ENCODE measurements at places on chromosomes 12 and 14.
A peak's percentile ranks its signal among the peaks of the same experiment; 100 is the strongest.

DNA sequence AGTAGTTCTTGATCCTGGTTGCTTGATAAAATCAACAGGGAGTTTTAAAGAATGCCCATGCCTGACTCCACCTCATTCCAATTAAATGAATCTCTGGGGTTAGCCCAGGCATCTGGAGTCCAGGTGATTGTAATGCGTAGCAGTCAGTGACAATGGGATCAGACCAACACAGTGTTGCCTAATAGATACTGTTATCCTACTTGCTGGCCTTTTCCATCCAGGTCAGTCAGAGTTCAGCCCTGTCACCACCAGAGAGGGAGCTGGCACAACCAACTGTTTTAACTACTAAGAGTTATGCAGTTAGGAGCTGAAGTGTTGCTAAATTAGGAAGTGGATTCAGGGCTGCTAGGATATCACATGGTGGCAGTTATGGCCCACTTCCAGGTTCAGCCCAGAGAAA lies 107.1 kb downstream of the GPR135 start:
- DNase-seq, result no peak

DNA sequence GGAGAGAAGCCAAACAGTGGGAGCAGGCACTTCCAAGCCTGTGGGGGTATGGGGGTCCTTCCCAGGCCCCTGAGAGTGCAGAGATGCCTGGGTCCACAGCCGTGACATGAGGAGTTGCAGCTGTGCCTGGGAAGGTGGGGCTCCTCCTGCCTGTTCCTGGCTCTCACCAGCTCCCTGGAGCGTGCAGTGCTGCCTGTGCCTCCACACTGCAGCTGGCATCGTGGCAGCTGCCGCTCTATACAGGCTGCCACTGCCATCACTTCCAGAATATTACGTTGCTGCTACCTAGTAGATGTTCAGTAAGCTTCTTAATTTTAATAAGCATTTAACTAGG lies 223.7 kb downstream of the KCNC2 start:
- no peak for DNase-seq

- no peak for DNase-seq
Observed at GRCh38 chr14:22188318-22188717, 400.7 kb downstream of the DAD1 start.

DNA sequence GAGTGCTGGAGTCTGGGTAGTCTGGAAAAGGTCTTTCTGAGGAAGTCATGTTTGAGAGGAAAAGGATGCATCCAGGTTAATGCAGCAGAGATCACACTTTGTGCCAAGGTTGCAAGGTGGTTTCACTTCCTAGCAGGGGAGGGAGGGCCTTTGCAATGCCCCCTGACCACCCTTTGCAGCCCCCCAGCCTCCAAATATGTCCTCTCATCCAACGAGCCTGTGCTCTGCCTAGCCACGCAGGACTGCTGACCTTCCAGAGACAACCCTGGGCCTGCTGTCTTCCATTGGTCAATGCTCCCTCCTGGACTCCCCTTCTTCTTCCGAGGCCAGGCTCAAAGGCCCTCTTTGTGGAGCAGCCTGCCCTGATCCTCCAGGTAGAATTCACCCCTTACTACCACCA lies 47.3 kb upstream of the TUNAR start:
- no peak for DNase-seq

GRCh38 chr12:54294953-54295566 lies 5.8 kb downstream of the NFE2 start:
- no peak for DNase-seq

DNA sequence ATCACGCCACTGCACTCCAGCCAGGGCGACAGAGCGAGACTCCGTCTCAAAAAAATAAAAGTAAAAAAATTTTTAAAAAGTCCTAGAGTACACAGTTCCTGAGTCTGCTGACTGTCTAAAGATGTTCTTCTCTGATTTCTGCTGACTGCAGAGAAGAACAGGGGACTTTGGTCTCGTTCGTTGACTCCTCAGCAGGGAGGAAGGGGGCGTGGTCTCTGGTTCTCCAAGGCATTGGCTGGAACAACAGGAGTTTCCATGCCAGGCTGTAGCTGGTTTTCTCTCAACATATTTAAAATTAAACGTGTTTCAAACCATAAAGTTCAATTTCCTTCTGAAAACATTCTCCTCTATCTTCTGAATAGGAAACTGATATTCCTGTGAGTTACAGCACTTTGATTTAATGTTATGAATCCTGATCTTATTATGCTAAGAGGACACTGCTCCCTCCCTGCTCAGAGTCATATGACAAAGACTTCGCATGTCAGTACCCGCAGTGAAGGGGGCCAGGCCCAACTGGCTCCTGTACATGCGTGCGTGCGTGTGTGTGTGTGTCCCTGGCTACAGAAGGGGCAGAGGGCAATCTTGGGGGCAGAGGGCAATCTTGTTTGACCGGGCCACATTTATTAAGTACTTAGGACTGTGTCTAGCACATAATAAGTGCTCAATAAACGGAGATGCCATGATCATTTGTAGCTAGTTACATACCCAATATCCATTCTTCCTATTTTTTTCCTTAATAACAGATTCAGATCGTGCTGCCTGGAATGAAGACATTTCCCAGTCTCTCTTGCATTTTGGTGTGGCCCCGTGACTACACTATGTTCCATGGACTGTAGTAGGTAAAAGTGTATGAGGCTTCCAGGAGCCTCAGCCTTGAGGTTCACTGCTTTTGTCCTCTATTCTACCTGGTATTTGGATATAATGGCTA lies 16.5 kb upstream of the HNF1A start:
- no peak for DNase-seq

GRCh38 chr12:34218193-34219045 lies 196.1 kb downstream of the ALG10 start:
- DNase-seq, result peak; percentile 84

GRCh38 chr14:93654599-93654998 lies 133.7 kb downstream of the PRIMA1 start:
- DNase-seq, result no peak

GRCh38 chr12:69168828-69169227 lies 70.5 kb upstream of the CPSF6 start:
- no peak for DNase-seq

DNA sequence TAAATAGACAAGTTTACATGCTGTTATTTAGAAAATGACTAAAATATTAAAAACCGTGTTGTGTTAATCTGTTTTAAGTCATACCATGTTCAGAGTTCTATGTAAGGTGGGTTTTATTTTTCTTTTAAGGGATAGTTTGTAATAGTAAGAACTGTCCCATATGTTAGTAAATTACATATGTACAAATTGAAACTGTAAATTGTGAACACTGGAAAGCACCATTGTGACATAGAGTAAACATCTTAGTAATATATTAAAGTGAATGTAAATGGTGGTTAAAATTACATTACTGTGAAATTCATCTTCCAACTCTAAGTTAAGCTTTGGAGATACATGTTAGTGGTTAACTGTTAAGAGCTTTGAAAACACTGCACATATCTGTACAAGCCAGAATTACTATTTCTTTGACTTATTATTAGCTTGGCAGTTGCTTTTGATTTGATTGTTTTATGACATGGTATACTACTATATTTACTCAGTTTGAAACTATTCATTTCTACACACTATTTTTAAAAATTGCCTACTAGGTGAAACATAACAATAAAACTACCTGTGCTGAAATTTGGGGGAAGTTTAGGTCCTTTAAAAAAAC lies 27.4 kb upstream of the DIP2B start:
- DNase-seq, result no peak

DNA sequence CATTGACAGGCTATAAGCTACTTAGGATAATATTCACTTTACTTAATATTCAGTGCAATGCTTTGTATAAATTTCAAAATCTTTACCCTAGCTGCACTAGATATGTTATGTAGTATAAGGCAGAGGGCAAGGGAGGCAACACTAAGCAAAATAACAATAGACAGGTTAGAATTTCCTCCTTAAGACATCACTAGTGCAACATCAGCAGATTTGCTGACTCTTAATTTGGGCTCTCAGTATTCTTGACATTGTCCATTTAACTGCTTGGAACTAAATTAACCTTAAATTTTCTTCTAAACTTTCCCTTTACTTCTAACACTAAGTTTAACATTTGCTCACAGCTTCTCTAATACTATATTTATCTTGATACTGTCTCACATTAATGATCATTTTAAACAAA lies 273.9 kb downstream of the DIO2 start:
- DNase-seq, result no peak

DNA sequence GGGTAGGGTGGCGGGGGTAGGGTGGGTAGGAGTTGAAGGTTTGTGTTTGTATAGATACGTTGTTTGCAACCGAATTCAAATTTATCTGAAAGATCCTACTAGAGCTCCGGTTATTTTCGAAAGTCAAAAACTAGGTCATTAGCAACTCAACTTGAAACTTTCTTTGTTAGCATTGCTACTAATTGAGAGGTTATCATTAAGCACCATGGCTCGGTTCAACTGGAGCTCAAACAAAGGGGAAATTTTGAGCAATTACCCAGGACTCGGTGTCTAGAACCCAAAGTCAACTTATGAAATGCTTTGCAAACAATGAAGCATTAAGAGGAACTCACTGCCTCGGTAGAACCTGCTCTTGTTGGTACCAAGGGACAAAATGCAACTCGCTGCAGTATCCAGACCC lies 207.7 kb downstream of the BCAT1 start:
- no peak for DNase-seq

Measured in KBM-7 (cell line).